Testis (tissue), 5 donors: ENCODE measurements at places on chromosomes 6 and 20. TPM values are rescaled to one million over a fixed set of nuclear protein-coding genes. Genes with fewer than 3 reads are reported as not detected.

The TRIM10 gene
- polyA plus RNA-seq = 0.17 TPM

The GRM1 gene
- polyA plus RNA-seq = 1.3 TPM

The NKX2-2 gene
- polyA plus RNA-seq = not detected

The PRSS16 gene
- 4.5 TPM for polyA plus RNA-seq

The NFKBIE gene
- polyA plus RNA-seq = 13.1 TPM

The ZC3H12D gene
- polyA plus RNA-seq = 0.61 TPM

The PPDPF gene
- polyA plus RNA-seq = 207 TPM

The LINC00237 gene
- polyA plus RNA-seq = not detected

The ELOVL4 gene
- polyA plus RNA-seq = 10.6 TPM

GRCh38 chr20:57582432-57583288, 21.8 kb downstream of the PCK1 start:
- H3K27me3 ChIP-seq = no peaks in the 10 kb centered on the region
- no peaks in the 10 kb centered on the region for H3K4me1 ChIP-seq
- DNase-seq = peak; percentile 43
- H3K4me3 ChIP-seq = no peak overlapping the region

- H3K36me3 ChIP-seq = no peaks in the 10 kb centered on the region
- H3K4me3 ChIP-seq = no peak overlapping the region
- no peaks in the 10 kb centered on the region for H3K27me3 ChIP-seq
- no peak overlapping the region for H3K27ac ChIP-seq
These were observed 41.4 kb downstream of the INSM1 start for GRCh38 chr20:20409331-20409730.

GRCh38 chr6:3013486-3013885, 13.8 kb downstream of the NQO2 start:
- no peaks in the 10 kb centered on the region for H3K4me1 ChIP-seq
- H3K27ac ChIP-seq = no peak overlapping the region
- DNase-seq = no peak
- no peaks in the 10 kb centered on the region for H3K27me3 ChIP-seq
- no peaks in the 10 kb centered on the region for H3K36me3 ChIP-seq

DNA sequence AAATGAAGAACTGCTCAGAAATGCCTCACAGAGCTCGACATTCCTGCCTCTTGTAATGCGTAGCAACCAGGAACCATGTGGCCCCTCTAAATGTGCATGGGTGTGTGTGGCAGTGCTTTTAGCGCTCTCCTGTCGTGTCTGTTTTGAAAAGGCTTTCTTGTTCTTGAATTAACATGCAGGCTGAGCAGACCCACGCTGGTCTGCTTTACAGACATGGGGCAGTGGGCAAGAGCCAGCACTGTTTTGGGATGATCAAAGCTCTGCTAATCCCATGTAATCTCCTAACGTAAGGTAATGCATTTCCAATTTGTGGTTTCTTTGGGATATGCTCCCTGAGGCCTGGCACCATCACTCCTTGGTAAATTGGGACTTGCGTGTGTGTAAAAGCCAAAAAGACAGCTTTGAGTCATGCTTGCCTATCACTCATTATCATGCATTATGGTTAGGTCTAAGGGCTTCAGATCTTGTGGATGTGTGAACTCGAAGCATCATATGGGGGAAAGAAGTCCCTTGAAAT, 11.8 kb downstream of the RIPOR2 start:
- no peaks in the 10 kb centered on the region for H3K36me3 ChIP-seq
- H3K27me3 ChIP-seq = no peaks in the 10 kb centered on the region
- H3K27ac ChIP-seq = no peak overlapping the region
- H3K4me1 ChIP-seq = peaks cover 5% of the 10 kb centered on the region
- DNase-seq = no peak

GRCh38 chr6:32968093-32968866, at the start of gene BRD2:
Gene BRD2 (plus strand): TSS chr6:32968594. CDS start chr6:32972899, 4,305 bp downstream.
- peak; percentile 95 for DNase-seq
- peaks cover 26% of the 10 kb centered on the region for H3K4me1 ChIP-seq
- no peaks in the 10 kb centered on the region for H3K36me3 ChIP-seq
- peak within 1 kb of the TSS; percentile 82 for H3K4me3 ChIP-seq
- H3K27me3 ChIP-seq = no peaks in the 10 kb centered on the region

DNA sequence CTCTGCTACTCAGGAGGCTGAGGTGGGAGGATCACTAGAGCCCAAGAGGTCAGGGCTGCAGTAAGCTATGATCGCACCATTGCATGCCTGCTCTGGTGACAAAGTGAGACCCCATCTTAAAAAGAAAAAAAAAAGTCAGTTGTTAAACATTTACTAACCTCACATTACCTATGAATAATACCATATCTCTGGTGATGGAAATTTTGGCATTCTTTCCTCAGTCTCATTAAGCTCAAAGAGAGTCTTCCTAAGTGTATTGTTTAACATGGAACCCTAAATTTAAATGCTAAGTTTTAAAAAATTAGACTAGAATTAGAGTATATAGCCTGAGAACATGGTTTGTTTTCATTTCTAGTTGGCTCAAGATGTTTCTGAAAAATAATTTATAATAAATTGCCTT, 11.3 kb upstream of the BFSP1 start:
- no peak for DNase-seq
- H3K4me1 ChIP-seq = no peaks in the 10 kb centered on the region
- peak overlapping the region; percentile 28 for H3K27ac ChIP-seq
- no peak overlapping the region for H3K4me3 ChIP-seq
- no peaks in the 10 kb centered on the region for H3K27me3 ChIP-seq

DNA sequence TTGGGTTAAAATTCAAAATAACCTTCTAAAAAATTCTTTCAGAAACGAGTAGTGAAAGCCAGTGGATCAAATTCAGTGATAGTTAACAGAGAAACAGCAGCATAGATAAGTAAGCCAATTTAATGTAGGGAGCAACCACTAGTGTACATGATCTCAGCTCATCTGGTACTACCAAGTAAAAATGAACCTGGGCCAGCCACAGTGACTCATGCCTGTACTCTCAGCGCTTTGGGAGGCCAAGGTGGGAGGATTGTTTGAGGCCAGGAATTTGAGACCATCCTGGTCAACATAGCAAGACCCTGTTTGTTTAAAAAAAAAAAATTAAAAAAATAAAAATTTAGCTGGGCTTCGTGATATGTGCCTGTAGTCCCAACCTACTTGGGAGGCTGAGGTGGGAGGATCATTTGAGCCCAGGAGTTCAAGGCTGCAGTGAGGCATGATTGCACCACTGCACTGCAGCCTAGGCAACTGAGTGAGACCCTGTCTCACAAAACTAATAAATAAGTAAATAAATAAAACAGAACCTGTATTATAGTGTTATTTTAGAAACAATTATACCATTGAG, 32.4 kb downstream of the CBFA2T2 start:
- H3K36me3 ChIP-seq = no peaks in the 10 kb centered on the region
- no peak overlapping the region for H3K4me3 ChIP-seq
- no peaks in the 10 kb centered on the region for H3K27me3 ChIP-seq

GRCh38 chr20:62580052-62580451, 62.3 kb upstream of the SLCO4A1 start:
- H3K27ac ChIP-seq = no peak overlapping the region
- DNase-seq = no peak
- H3K27me3 ChIP-seq = no peaks in the 10 kb centered on the region

GRCh38 chr20:43543138-43543537, 15.7 kb upstream of the SGK2 start:
- H3K36me3 ChIP-seq = no peaks in the 10 kb centered on the region
- H3K4me1 ChIP-seq = no peaks in the 10 kb centered on the region
- DNase-seq = no peak
- no peaks in the 10 kb centered on the region for H3K27me3 ChIP-seq

GRCh38 chr6:115514656-115515055, 546.0 kb downstream of the FRK start:
- no peaks in the 10 kb centered on the region for H3K36me3 ChIP-seq
- no peak overlapping the region for H3K27ac ChIP-seq
- H3K27me3 ChIP-seq = no peaks in the 10 kb centered on the region

DNA sequence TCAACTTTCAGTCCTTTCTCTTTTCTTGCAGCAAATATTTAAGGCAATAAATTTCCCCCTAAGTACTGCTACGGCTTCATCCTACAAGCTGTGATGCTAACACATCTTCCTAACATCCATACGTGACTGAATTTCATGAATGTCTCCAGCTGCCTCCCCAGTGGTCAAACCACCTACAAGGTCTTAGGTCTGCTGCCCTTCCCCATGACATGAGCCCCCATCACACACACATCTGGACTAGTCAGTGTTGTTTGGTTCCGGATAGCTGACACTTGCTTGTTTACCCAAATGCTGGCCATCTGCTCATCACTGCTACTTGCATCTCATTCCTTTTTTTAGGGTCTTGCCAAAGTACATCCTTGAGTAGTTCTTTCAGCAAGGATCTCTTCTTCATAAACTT, 14.6 kb downstream of the RRBP1 start:
- no peak overlapping the region for H3K4me3 ChIP-seq
- H3K27ac ChIP-seq = no peak overlapping the region
- H3K36me3 ChIP-seq = no peaks in the 10 kb centered on the region
- no peak for DNase-seq
- no peaks in the 10 kb centered on the region for H3K4me1 ChIP-seq

DNA sequence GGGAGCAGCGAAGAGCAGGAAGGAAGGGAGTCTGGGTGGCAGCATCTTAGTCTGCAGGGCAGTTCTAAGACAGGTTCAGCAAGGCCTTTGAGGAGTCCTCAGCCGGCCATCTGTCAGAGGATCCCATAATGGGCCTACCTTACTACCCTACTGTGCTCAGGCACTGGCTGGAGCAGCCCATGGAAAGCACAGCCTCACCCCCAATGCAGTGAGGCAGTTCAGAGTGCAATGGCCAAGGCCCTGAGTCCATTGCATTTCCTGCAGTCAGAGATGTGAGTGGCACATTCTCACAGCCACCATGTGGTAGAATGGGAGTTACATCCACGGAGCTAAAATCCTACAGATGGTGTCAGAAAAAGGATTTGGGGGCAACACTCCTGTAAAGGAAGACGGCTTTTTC, 19.4 kb upstream of the OVOL2 start:
- no peak overlapping the region for H3K27ac ChIP-seq
- no peaks in the 10 kb centered on the region for H3K4me1 ChIP-seq
- no peaks in the 10 kb centered on the region for H3K27me3 ChIP-seq

GRCh38 chr6:28489366-28490204, 26.0 kb downstream of the GPX6 start:
- H3K36me3 ChIP-seq = no peaks in the 10 kb centered on the region
- peaks cover 7% of the 10 kb centered on the region for H3K4me1 ChIP-seq
- H3K4me3 ChIP-seq = peak overlapping the region; percentile 59
- peak; percentile 82 for DNase-seq
- no peaks in the 10 kb centered on the region for H3K27me3 ChIP-seq

GRCh38 chr6:139457476-139457875, 83.0 kb upstream of the CITED2 start:
- H3K27ac ChIP-seq = no peak overlapping the region
- no peak for DNase-seq
- H3K4me3 ChIP-seq = no peak overlapping the region
- H3K27me3 ChIP-seq = no peaks in the 10 kb centered on the region

DNA sequence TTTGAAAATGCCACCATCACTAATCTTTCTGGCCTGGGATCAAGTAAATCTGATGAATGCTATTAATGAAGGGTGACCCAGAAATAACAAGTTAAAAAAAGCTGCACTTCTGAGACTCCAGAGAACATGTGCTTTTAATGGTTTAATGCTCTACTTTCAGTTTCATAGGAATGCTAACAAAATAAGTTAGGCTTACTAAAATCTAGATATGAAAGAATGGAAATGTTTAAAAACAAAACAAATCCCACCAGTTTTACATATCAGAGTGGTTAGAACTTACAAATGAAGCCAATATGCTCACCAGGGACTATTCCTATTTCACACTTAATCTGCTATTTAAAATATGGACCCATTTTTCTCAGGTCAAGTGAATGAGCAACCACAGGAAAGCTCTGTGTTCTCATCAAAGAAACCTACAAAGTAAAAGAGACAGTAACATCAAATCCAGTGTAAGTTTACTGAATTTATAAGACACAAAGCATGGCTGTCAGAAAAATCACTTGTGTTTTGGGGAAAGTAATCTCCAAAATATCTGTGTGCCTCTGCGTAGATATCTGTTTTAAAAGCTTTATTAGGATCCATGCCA, 40.3 kb downstream of the FYN start:
- no peaks in the 10 kb centered on the region for H3K36me3 ChIP-seq
- no peaks in the 10 kb centered on the region for H3K4me1 ChIP-seq
- no peak overlapping the region for H3K4me3 ChIP-seq

GRCh38 chr20:57389695-57390603, 1.2 kb upstream of the RBM38 start:
- H3K27ac ChIP-seq = peak overlapping the region; percentile 61
- peaks cover 38% of the 10 kb centered on the region for H3K4me1 ChIP-seq
- no peaks in the 10 kb centered on the region for H3K36me3 ChIP-seq
- peak; percentile 52 for DNase-seq

DNA sequence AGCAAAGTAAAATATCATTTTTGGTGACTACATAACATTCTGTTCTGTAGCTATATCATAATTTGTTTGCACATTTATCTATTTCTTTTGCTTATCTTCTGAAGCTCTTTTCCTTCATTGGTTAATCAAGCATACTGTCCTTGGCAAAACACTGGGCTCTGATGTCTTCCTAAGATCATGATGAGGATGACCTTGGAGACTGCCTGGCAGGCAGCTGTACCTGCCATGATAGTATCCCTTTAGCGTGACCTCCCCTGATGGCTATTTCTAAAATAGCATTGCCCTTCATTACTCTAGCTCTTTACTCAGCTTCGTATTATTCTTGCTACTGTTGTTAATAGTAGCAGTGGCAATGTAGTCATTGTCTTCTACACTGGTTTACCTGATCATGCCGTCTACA, 46.0 kb upstream of the ELOVL5 start:
- H3K36me3 ChIP-seq = no peaks in the 10 kb centered on the region
- no peak overlapping the region for H3K4me3 ChIP-seq
- H3K27ac ChIP-seq = no peak overlapping the region
- H3K27me3 ChIP-seq = no peaks in the 10 kb centered on the region
- no peak for DNase-seq
